ENCODE measurements at places on chromosomes 13 and 19. TPM values are rescaled to one million over a fixed set of nuclear protein-coding genes. Genes with fewer than 3 reads are reported as not detected.

COX6B2 gene
- 0.19 TPM for polyA plus RNA-seq

SPRYD7 gene
- 6.4 TPM for polyA plus RNA-seq

ACP7 gene
- not detected for polyA plus RNA-seq

RNF113B gene
- not detected for polyA plus RNA-seq

KLF2 gene
- polyA plus RNA-seq: 1.5 TPM

ZNF780A gene
- 14.5 TPM for polyA plus RNA-seq

CASP14 gene
- not detected for polyA plus RNA-seq

MEIS3 gene
- polyA plus RNA-seq: 27.2 TPM

DNA sequence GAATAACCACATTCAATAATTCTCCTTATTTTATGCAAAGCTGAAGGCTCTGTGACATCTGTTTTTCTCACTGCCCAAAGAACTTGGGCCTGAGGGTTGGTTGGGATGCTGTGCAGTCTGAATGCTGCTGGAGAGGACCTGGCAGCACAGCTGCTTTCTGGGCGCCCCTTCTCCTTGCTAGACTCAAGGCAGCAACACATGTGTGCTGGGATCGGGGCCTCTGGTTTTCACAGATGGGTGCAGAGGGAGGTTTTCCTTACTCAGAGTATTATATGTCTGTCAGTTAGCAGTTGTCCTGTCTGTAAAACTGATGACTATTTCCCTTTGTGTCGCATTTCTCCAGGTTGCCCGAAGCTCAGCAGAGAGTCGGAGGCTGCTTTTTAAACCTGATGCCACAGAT, 53.2 kb upstream of the TEX29 start:
- DNase-seq: no peak

GRCh38 chr19:19531951-19532805, 3.5 kb downstream of the YJEFN3 start:
- DNase-seq: no peak

- no peak for DNase-seq
Measured at GRCh38 chr13:79745081-79745480, 264.1 kb downstream of the NDFIP2 start.

DNA sequence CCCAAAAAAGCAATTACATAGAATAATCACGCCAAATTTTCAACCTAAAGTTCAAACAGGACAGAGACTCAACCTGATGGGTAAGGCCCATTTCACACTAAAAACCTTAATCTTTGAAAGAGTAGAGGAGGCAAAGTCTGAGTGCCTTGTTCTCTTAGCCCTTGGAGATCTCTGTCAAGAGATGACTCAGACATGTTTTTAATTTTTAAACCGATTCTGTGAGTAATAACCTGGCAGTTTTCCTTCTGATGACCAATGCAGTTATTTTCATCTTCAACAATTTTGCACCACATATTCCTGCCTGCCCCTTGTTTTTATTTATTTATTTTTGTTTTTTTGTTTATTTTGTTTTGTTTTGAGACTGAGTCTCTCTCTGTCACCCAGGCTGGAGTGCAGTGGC, 11.5 kb upstream of the TNFSF9 start:
- no peak for DNase-seq

DNA sequence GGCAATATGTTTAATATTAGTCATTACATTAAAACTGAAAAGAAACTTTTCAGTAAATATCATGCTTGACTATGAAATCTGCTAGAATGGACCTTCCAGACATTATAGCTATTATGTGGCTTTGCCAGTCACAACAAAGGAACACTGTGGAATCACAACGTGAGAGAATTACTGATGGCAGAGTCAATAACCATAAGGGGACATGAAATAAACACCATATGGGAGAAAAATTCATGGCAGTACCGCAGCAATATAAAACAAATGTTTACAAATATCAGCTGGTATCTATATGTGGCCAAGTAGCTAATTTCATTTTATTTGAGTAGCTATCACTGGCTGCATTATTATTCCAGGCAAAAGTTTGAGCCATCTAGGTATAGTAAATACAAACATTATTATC, 1818.6 kb downstream of the PCDH9 start:
- DNase-seq: no peak

DNA sequence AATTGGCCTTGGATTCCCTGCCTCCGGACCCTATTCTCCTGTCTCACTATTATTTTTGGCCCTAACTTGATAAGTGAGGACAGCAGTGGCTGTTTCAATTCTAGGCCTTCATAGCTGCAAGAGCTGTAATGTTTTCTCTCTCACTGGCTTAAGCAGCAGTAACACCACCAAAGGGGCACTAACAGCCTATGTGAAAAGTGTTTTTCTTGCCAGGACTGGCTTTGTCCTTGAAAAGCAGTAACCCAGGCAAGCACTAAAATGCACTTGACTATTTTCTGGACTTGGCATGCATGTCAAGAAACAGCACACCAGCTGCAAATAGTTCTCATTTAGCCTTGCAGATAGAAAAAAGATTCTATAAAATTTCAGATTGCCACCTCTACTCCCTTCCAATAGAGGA, 9.3 kb upstream of the FBXL3 start:
- no peak for DNase-seq

DNA sequence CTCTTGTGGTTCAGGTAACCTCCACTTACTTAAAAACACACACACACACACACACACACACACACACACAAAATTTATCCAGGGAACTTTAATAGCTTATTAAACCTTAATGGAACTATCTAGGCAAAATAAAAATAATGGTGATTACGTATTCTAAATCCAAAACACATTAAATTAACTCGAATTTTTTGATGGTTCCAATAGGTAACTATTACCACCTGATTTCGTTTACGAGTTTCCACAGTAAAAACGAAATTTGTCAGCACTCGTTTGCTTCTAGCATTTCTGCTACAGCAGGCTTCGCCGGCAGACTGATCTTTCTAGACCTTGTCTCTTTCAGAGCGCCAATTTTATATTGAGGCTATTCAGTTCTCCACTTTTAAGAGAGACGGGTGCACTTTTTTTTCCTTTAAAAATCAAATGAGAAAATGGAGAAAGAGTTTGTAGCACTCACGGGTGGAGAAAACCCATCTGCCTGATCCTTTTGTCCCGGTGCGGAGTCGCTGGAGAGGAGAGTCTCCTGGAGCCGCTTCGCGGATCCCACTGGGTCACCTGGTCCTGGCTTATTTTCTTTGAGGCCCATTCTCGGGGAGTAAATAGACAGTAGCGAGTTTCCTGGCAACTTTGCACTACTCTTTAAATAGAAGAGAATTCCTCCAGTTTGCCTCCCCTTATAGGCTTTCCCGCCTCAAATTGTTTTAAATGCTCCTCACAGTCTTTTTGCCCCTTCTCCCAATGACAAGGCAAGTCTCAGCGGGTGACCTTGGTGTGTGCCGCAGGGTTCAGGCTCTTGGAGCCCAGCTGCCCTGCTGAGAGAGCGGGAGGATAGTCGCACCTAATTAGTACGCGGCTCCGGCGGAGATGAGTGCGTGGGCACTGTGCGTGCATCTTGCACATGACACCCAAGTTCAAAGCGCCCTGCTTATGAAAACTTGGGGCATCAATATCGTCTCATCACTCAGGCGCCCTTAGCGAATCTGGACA, 117.0 kb downstream of the KCNRG start:
- no peak for DNase-seq

GRCh38 chr19:42465827-42466280, 23.1 kb upstream of the CXCL17 start:
- DNase-seq: no peak

- DNase-seq: no peak
Measured at GRCh38 chr19:31348481-31349159, 616 bp downstream of the TSHZ3 start.

DNA sequence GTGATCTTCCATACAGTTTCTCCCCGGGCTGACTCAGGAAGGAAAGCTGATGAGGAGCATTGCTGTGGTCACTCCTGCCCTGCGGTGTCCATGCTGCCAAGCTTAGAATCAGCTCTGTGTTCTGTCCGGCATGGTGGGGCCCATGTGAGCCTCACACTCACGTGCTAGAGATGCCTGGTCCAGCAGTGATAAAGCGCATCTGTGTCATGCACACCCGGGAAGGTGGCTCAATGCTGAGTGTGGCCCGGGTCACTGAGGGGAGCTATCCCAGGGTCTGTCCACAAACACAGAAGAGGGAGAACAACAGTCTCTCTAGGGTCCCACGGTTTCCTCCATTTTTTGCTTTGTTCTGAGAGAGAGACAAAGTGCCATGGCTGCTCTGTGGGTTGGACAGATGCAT, 3.5 kb upstream of the LILRB1 start:
- no peak for DNase-seq

- DNase-seq: no peak
Measured at GRCh38 chr19:277581-278165, 13.5 kb downstream of the PLPP2 start.
